Tongue (tissue), 3 donors: ENCODE measurements at places on chromosomes 3 and 15. TPM values are rescaled to one million over a fixed set of nuclear protein-coding genes. Genes with fewer than 3 reads are reported as not detected.
A peak's percentile ranks its signal among the peaks of the same experiment; 100 is the strongest.

The FMN1 gene
- 5.3 TPM for total RNA-seq

The SCAANT1 gene
- total RNA-seq, result not detected

The CRELD1 gene
- total RNA-seq, result 33.2 TPM

The FOXL2NB gene
- total RNA-seq, result not detected

The DPPA2 gene
- not detected for total RNA-seq

The GJD2 gene
- 0.10 TPM for total RNA-seq

The KLHL25 gene
- 7.4 TPM for total RNA-seq

The CEMIP gene
- 0.82 TPM for total RNA-seq

The CCRL2 gene
- total RNA-seq, result 3.7 TPM

The HIGD2B gene
- not detected for total RNA-seq

DNA sequence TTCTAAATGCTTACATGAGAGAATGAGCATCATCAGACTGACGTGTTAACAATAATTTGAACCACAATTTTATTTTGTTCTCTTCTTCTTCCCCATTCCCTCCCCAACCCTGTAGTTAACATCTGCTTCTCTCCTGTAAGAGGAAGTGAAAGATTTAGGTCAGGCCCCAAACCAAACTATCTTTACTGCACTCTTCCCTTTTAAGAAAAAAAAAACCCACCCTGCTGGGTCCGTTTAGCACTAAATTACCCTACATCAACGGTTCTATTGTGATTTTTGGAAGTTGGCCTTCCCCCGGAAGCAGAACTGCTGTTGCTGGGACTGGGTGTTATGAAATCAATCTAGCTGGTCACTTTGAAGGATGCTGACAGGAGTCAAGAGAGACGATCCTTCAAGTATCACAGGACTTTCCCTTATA lies 49.4 kb downstream of the NFKBIZ start:
- no peak for DNase-seq

GRCh38 chr15:49163678-49164077 lies 6.4 kb upstream of the GALK2 start:
- DNase-seq, result no peak

- DNase-seq, result peak; percentile 89
Observed at GRCh38 chr3:120497336-120497735, 46.5 kb upstream of the FSTL1 start.

- no peak for DNase-seq
Observed at GRCh38 chr15:95300958-95301357, 1029.5 kb upstream of the NR2F2 start.

GRCh38 chr15:72037321-72037720 lies 80.6 kb downstream of the MYO9A start:
- no peak for DNase-seq

DNA sequence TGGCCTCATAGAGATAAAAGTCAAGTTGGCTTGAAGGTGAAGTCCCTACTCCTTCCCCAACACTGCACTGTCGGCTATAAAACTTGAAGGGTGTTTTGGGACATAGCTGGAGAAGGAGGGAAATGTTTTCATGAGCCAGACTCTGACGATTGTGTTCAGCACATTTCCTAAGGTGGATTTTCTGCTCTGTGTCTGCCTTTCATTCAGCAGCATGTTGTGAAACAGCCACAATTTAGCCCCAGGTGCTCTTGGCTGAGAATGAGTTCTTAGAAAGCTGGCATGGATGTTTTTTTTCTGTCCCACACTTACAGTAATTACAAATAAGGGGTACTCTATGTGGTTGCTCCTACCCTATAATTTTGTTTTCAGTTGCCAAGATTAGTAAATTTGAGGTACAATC lies 492.4 kb downstream of the MCTP2 start:
- DNase-seq, result peak; percentile 3

DNA sequence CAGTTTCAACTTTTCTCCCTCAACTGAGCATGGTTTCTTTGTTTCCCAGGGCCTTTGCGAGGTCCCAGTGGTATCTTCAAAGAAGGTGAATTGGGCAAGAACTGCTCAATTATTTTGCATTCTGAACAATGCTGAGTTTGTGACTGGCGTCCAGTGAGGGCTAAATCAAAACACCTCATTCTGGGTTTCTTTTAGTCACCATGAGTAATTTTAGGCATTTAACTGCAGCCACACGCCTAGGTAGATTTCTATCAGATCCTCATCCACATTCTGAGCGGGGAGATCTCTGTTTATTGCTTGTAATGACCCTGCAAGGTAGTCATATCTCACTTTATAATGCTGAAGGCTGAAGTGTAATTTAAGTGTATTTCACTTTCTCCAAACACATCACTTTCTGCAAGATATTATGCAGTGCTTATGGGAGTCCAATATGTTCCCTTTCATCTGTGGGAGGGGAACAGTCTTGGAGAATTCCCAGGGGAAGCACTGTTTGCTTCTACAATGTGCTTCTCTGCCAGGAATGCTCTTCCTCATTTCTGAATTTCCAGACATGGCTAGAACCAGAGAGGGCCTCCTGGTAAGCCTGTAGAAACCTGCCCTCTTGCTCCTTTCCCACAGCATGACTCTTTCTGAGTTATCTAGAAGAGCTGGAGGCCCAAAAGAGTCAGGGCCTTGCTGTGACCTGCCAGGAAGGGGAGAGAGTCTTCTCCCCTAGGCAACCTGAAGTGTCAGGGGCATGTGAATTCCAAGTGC lies 91.7 kb downstream of the FRMD4B start:
- DNase-seq, result peak; percentile 44

GRCh38 chr3:174540116-174540908 lies 318.8 kb upstream of the NAALADL2 start:
- peak; percentile 59 for DNase-seq

DNA sequence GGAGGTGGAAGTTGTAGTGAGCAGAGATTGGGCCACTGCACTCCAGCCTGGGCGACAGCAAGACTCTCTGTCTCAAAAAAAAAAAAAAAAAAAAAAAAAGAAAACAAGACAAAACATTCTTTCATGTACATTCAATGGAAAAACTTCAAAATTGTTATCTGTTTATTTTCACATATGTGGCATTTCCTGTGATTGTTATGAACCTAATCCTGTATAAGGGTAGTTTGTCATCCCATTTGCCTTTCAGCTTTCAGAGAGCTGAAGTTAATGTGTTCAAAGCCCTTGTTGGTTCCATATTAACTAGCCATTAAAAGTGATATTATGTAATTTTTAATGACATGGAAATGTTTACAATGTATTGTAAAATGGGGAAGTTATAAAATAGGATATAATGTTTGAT lies 17.3 kb upstream of the NCK1 start:
- DNase-seq, result no peak

GRCh38 chr15:48373821-48374451 lies 42.7 kb downstream of the DUT start:
- no peak for DNase-seq

DNA sequence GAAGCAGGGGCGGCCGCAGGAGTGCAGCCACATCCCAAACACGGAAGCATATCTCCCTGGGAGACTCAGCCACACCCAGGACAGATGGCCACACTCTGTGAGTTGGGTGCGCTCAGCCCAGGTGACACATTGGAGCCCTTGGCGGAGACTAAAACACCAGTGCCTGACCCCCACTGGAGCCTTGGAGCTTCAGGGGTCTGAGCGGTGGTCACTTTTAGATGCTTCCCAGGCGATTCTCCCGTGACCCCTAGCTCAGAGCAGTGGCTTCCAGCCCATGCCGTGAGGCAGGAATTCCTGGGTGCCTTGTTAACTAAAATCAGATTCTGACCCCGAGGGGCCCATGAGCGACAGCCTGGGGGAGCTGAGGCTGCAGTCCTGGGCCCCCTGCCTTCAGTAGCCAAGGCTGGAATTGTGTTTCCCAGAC lies 54.5 kb downstream of the PLXNA1 start:
- no peak for DNase-seq

DNA sequence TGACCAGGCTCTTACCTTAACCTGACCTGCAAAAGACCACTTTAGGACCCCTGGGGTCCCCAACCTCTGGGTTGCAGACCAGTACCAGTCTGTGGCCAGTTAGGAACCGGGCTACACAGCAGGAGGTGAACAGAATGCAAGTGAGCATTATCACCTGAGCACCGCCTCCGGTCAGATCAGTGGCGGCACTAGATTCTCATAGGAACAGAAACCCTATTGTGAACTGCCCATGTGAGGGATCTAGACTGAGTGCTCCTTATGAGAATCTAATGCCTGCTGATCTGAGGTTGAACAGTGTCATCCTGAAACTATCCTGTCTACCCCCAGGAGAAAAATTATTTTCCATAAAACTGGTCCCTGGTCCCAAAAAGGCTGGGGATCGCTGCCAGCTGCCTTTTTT lies 20.3 kb downstream of the CHP1 start:
- DNase-seq, result no peak

- DNase-seq, result no peak
Observed at GRCh38 chr3:52396907-52397591, 47.9 kb downstream of the SEMA3G start.

DNA sequence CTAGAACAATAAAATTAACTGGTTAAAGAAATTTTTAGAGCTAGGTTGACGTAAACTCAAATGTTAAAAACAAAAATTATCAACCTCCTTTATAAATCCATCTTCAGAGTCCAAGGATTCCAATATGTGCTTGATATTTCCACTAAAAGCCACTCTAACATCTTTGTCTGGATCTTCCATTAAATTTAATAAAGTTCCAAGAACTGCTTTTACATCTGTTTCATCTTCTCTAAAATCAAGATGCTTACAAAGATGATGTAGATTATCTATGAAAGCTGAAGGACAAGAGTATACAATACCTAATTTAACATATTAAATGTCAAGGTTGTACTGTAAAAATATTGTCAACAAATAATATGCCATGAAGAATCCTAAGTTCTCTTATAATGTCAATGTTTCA lies 24.8 kb downstream of the ATR start:
- DNase-seq, result no peak

- DNase-seq, result no peak
Observed at GRCh38 chr3:143881095-143881494, 32.8 kb upstream of the SLC9A9 start.

DNA sequence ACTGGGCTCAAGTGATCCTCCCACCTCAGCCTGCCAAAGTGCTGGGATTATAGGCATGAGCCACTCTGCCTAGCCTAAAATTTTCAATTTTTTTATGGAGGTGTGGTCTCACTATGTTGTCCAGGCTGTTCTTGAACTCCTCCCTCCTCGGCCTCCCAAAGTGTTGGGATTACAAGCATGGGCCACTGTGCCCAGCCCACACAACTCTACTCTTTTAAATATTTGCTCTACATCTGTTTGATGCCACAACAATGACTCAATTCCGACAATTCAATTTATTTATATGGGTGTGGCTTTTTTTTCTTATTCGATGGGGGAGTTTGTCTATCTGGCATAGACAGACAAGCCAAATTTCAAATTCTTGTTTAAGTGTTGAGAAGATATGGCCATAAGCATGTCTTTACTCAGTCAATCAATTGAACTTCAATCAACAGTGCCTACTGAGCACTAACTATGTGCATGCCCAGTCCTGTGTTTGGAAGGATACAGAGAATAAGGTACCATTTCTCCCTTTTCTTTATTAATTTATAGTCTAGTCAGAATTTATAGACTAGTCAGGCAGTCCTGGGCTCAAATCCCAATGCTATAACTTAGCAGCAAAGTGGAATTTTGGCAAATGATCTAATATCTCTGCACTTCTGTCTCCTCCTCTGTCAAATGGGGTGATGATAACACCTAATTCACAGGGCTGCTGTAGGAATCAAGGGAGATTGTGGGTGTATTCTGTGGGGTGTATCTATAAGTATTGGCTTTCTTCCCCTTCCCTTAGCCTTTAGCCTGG lies 54.6 kb upstream of the PIAS1 start:
- DNase-seq, result no peak

DNA sequence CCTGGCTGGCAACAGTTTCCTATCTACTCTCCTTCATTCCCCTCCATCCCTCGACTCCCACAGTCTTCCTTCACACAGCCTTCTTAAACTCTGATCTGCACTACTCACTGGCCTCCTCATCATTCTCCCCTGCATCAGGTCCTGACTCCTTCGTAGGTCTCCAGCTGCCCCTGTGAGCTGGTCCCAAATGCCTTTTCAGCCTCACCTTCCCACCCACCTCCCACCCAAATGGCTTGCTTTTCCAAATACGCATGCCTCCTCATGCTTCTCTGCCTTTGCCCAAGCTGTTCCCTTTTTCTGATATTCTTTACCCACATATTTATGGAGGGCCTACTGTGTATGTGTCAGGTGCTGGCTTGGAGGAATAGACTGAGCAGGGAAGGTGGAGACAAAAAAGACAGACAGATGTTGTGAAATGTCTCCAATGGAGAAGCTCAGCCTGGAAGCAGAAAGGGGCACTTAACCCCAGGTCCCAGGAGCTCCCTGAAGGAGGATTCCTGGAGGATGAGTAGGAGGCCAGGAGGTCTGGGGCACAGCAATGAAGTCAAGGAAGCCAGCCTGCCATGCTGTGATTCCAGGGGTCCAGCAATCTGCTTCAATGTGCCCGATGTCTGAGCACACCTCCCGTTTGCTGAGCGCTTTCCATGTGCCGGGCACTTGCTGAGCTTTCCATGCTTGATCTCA lies 252.2 kb downstream of the SHQ1 start:
- DNase-seq, result no peak

DNA sequence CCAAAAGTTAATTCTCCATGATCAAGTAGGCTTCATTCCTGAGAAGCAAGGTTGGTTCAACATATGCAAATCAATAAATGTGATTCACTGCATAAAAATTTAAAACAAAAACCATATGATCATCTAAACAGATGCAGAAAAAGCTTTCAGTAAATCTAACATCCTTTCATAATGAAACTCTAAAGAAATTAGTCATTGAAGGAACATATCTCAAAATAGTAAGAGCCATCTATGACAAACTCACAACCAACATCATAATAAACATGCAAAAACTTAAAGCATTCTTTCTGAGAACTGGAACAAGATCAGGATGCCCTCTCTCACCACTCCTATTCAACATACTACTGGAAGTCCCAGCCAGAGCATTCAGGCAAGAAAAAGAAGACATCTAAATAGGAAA lies 254.1 kb downstream of the AGBL1 start:
- DNase-seq, result no peak

GRCh38 chr15:40506964-40507571 lies 36.3 kb downstream of the CHST14 start:
- DNase-seq, result peak; percentile 88

DNA sequence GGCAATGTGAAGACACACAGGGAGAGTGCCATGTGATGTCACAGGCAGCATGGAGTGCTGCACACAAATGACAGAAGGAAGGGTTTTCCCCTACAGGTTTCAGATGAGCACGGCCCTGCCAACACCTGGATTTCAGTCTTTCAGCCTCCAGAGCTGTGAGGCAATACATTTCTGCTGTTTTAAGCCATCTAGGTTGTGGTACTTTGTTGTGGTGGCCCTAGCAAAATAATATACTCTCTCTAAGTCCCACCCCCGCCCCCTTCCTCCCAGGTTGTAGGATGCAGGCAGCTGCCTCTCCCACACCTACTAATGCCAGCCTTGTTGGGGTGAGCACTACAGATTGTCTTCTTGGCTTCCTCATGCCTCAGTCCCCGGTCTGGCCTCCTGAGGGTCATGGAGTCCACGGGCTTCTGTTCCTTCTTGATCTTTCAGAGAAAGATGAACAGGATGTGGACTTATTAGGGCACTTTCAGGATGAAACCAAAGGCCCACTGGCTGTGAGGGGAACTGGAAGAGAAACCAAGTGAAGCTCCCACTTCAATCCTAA lies 180.0 kb downstream of the CD47 start:
- no peak for DNase-seq

- no peak for DNase-seq
Observed at GRCh38 chr3:95789111-95789510, 1025.3 kb upstream of the EPHA6 start.
